Ecto neural progenitor cell (in vitro differentiated cells): ENCODE measurements at places on chromosomes 3 and 15.

DNA sequence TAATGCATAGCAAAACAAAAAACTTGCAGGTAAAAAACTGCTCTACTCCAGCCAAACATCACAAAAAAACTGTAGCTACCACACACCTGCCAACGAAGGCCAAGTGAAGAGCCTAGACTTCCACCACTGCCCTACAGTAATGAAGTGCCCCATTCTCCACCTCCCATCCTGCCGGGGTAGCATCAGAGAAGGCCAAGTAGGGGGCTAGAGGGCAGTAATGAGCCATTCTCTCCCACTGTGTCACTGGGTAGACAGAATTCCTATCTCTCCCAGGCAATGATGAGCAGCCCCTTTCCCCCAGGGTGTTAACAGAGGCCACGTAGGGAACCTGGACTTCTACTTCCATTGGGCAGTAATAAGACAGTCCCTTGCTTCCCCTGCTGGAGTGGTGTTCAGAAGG is 9.5 kb downstream of the SEC22C start:
- DNase-seq = peak; percentile 65

- no peak for DNase-seq
These were observed 44.1 kb downstream of the SLTM start for GRCh38 chr15:58889363-58889762.

- DNase-seq = no peak
These were observed 214.3 kb upstream of the LINGO1 start for GRCh38 chr15:77846986-77847385.

GRCh38 chr15:67165254-67166253 is 88.9 kb downstream of the AAGAB start:
- DNase-seq = no peak

GRCh38 chr3:115418583-115418982 is 204.7 kb upstream of the GAP43 start:
- no peak for DNase-seq

GRCh38 chr15:57743424-57743823 is 36.9 kb downstream of the POLR2M start:
- DNase-seq = no peak

DNA sequence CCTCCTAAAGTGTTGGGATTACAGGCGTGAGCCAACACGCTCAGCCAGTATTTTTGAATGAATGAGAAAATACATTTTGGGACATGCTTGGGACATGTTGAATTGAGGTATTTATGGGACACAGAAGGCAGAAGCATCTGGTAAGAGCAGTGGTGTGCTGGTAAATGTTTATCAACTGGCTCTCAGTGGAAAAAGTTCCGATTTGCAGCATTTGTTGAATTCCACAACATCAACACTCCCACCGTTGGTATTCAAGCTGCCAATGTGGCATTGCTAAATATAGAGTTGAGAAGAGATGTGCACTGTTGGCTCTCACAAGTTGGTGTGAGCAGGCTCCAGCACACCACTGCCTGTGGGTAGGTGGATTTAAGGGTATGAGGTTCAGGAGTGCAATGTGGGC is 35.8 kb upstream of the LRRFIP2 start:
- no peak for DNase-seq

GRCh38 chr15:87849181-87849580 is 407.4 kb downstream of the NTRK3 start:
- DNase-seq = no peak
